ENCODE measurements at places on chromosomes 2 and 18.

- no peak for DNase-seq
Observed at GRCh38 chr2:211836409-211836808, 702.2 kb downstream of the ERBB4 start.

- no peak for DNase-seq
Observed at GRCh38 chr2:152558158-152558984, 158.9 kb downstream of the PRPF40A start.

DNA sequence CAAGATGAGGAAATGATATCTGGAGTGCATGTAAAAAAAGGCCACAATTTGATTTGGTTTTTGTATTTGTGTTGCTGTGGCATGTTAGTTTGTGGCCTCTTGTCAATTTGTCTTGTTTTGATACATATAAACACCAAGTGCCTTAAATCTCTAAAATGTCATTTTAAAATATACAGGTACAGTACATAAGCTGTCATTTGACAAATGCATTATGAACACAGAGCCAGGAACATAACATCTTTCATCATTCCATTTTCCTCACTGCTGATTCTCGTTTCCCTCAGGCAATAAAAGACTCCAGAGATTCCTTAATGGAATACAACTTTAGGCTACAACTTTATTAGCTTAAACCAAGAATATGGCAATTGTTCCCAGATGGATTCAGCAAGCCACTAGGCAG is 217.5 kb downstream of the ZNF804A start:
- no peak for DNase-seq

DNA sequence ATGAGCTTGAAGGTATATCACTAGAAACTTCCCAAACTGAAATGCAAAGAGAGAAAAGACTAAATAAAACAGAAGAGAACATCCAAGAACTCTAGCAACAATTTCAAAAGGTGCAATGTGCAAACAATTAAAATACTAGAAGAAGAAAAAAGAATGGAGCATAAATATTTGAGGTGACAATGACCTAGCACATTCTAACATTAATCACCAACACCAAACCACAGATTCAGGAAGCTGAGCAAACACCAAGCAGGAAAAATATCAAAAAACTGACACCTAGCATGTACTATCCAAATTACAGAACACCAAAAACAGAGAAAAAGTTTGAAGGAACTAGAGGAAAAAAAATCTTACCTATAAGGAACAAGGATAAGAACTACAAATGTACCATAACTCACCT is 460.8 kb downstream of the IRS1 start:
- no peak for DNase-seq

GRCh38 chr2:224908818-224909217 is 133.4 kb downstream of the DOCK10 start:
- no peak for DNase-seq

Measured in stimulated activated CD8-positive, alpha-beta memory T cell treated with anti-CD3 and anti-CD28 coated beads, Interleukin-7, amount 100 ng/mL, for 1 hour (primary cell).